ENCODE measurements at places on chromosomes 1 and 21. TPM values are rescaled to one million over a fixed set of nuclear protein-coding genes. Genes with fewer than 3 reads are reported as not detected.

The KIAA1614 gene
- polyA plus RNA-seq = not detected

The LHX8 gene
- not detected for polyA plus RNA-seq

The TSPAN2 gene
- polyA plus RNA-seq = 0.09 TPM

The IFI6 gene
- polyA plus RNA-seq = 11.7 TPM

The RUNX3 gene
- polyA plus RNA-seq = 101 TPM

The CHIA gene
- polyA plus RNA-seq = not detected

The MYOM3 gene
- not detected for polyA plus RNA-seq

The RNU1-3 gene
- not detected for polyA plus RNA-seq

DNA sequence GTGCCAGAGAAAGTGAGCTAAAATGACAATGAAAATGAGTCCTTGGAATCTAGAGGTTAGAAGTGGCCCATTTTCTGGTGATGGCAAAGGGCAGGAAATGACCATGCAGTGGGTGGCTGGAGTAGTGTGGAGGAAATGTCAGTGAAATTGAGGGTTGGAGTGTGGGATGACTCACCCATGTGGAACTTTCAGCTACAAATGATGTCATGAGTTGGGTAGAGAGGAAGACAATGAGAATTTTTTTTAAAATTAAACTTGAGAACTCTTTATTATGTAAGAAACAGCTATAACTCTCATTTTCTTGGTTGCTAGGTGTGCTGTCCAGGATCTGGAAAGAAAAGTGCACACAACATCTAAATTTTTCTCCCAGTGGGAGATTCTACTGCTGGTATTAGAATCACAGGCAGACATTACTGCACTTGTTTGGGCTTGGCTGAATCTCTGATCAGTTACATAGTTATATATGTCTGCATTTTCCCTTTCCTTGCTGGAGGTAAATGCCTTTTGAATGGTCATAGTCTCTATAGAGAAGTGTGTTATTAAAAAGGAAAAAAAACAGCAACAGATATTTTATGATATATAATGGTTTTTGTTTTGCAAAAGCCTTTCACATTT is 56.8 kb upstream of the GNG12 start:
- H3K36me3 ChIP-seq = no peaks in the 10 kb centered on the region
- no peak for DNase-seq
- no peaks in the 10 kb centered on the region for H3K4me1 ChIP-seq
- no peak overlapping the region for H3K27ac ChIP-seq
- H3K4me3 ChIP-seq = no peak overlapping the region
- no peaks in the 10 kb centered on the region for H3K27me3 ChIP-seq

DNA sequence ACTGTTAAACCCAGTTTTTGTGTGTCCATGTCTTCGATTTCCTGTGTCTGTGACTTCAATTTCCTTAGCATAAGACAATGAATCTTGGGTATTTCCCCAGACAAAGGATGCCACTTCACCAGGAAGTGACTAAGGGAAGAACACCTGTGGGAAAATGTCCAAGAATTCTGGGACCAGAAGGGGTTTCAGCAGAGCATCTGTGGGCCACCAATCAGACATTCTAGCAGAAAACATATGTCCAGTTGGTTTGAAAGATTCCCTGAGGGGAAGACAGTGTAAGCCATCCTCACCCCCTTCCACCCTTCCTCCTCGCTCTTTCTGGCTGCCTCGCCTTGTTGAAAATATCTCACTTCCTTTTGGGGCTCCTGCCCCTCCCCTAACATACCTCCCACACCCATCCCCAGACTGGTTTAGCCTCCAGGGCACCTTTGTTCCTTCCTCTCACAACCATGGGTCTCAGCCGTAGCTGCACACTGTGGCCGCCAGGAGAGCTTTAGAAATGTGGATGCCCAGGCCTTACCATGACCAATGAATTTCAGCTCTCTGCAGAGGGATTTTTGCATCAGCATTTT is 25.5 kb upstream of the IFNAR1 start:
- H3K27me3 ChIP-seq = no peaks in the 10 kb centered on the region
- H3K36me3 ChIP-seq = peaks cover 9% of the 10 kb centered on the region
- H3K4me1 ChIP-seq = peaks cover 62% of the 10 kb centered on the region
- no peak overlapping the region for H3K4me3 ChIP-seq

DNA sequence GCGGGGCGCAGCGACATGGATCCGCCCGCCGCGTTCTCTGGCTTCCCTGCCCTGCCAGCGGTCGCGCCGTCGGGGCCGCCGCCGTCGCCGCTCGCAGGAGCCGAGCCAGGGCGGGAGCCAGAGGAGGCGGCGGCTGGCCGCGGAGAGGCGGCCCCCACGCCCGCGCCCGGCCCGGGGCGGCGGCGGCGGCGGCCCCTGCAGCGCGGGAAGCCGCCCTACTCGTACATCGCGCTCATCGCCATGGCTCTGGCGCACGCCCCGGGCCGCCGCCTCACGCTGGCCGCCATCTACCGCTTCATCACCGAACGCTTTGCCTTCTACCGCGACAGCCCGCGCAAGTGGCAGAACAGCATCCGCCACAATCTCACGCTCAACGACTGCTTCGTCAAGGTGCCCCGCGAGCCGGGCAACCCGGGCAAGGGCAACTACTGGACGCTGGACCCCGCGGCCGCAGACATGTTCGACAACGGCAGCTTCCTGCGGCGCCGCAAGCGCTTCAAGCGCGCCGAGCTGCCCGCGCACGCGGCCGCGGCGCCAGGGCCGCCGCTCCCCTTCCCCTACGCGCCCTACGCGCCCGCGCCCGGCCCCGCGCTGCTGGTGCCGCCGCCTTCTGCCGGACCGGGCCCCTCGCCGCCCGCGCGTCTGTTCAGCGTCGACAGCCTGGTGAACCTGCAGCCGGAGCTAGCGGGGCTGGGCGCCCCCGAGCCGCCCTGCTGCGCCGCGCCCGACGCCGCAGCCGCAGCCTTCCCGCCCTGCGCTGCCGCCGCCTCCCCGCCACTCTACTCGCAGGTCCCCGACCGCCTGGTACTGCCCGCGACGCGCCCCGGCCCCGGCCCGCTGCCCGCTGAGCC is 459 bp downstream of the FOXE3 start:
- no peak overlapping the region for H3K4me3 ChIP-seq
- no peaks in the 10 kb centered on the region for H3K36me3 ChIP-seq
- peaks cover 3% of the 10 kb centered on the region for H3K27me3 ChIP-seq
- no peak overlapping the region for H3K27ac ChIP-seq

GRCh38 chr1:201652181-201652580 is 113.3 kb downstream of the NAV1 start:
- no peaks in the 10 kb centered on the region for H3K36me3 ChIP-seq
- peaks cover 5% of the 10 kb centered on the region for H3K4me1 ChIP-seq
- H3K27me3 ChIP-seq = peaks cover 15% of the 10 kb centered on the region
- H3K27ac ChIP-seq = no peak overlapping the region

- no peaks in the 10 kb centered on the region for H3K36me3 ChIP-seq
- no peak overlapping the region for H3K27ac ChIP-seq
- H3K4me1 ChIP-seq = no peaks in the 10 kb centered on the region
- no peak for DNase-seq
- H3K27me3 ChIP-seq = no peaks in the 10 kb centered on the region
Measured at GRCh38 chr1:23126200-23126599, 42.5 kb downstream of the LUZP1 start.

- no peaks in the 10 kb centered on the region for H3K36me3 ChIP-seq
- no peaks in the 10 kb centered on the region for H3K27me3 ChIP-seq
- no peak for DNase-seq
- H3K27ac ChIP-seq = no peak overlapping the region
Measured at GRCh38 chr1:87795615-87796337, 467.1 kb downstream of the LMO4 start.

DNA sequence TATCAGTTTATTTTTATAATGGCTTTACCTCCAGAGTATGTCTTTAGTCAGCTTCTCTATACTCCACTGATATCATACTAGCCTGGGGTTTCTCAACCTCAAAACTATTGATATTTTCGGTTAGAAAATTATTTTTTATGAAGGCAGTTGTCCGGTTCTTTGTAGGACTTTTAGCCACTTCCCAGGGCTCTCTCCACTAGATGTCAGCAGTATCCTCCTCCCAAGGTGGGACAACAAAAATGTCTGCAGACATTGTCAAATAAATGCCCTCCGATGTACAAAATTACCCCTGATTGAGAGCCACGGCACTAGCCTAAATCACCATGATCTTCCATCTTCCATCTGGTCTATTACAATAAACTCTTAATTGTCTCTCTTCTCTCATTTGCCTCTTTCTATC is 4.1 kb upstream of the GRIK1 start:
- no peaks in the 10 kb centered on the region for H3K4me1 ChIP-seq
- no peak for DNase-seq
- peaks cover 11% of the 10 kb centered on the region for H3K27me3 ChIP-seq
- H3K4me3 ChIP-seq = no peak overlapping the region
- no peak overlapping the region for H3K27ac ChIP-seq

DNA sequence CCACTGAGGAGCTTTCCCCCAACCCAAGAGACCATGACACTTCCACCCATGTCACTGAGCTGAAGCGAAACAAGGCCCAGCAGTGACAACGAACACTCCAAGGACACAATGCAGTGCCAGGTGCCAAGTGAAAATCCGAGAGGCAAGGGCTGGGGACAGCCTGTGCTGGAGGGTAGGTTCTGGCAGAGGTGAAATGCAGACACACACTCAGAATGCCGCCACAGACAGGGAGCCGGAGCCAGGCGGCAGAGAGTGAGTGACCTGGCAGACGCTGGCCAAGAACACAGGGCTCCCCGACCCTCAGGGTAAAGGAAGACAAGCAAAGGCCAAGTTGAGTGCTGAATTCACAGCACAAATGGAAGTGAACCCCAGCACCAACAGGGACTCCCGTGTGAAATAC is 78.9 kb downstream of the CD46 start:
- H3K36me3 ChIP-seq = peaks cover 1% of the 10 kb centered on the region
- no peak for DNase-seq
- H3K27me3 ChIP-seq = no peaks in the 10 kb centered on the region
- H3K4me3 ChIP-seq = no peak overlapping the region
- no peak overlapping the region for H3K27ac ChIP-seq
- peaks cover 62% of the 10 kb centered on the region for H3K4me1 ChIP-seq

DNA sequence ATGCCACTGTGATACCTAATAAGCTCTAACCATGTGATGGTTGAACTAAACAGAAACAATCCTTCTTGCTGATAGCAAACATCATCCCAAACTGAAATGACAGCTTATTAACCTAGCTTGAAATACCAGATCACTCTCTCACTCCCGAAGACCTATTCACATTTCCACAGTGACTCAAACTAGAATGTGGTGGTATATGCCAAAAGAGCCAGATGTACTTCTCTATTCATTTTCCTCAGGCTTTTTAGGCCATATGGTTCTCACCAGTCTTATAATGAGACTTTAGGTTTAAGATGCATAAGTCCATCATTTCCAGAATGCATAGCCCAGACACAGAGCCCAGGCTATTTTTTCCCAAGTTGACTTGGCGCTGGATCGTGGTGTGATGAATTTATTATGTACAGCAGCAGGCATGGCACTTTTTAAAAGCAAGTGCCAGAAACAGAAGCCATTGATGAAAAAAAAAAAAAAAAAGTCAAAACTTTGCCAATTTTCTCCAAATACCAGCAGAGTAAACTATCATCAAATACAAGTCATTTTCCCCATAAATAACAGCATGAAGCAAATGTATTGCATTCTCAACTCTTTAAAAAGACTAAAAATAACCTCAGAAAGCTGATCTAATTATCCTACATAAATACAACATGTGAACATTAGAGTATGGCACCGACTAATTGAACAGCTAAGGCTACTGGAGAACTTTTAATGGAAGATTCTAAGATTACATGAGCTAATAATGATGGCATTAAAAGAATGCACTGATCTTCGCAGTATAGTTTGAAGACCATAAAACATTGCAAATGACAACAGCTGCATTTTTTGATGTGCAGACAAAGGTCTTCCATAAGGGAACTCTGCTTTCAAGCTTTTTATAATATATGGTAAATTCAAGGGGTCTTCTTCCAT is 365.4 kb downstream of the LRRIQ3 start:
- DNase-seq = no peak
- H3K4me1 ChIP-seq = no peaks in the 10 kb centered on the region
- H3K27ac ChIP-seq = no peak overlapping the region
- H3K27me3 ChIP-seq = no peaks in the 10 kb centered on the region

GRCh38 chr21:33080776-33081175 is 10.8 kb downstream of the OLIG1 start:
- no peak for DNase-seq
- H3K27ac ChIP-seq = no peak overlapping the region
- H3K4me3 ChIP-seq = no peak overlapping the region
- H3K4me1 ChIP-seq = peaks cover 4% of the 10 kb centered on the region
- peaks cover 12% of the 10 kb centered on the region for H3K27me3 ChIP-seq
- H3K36me3 ChIP-seq = no peaks in the 10 kb centered on the region

DNA sequence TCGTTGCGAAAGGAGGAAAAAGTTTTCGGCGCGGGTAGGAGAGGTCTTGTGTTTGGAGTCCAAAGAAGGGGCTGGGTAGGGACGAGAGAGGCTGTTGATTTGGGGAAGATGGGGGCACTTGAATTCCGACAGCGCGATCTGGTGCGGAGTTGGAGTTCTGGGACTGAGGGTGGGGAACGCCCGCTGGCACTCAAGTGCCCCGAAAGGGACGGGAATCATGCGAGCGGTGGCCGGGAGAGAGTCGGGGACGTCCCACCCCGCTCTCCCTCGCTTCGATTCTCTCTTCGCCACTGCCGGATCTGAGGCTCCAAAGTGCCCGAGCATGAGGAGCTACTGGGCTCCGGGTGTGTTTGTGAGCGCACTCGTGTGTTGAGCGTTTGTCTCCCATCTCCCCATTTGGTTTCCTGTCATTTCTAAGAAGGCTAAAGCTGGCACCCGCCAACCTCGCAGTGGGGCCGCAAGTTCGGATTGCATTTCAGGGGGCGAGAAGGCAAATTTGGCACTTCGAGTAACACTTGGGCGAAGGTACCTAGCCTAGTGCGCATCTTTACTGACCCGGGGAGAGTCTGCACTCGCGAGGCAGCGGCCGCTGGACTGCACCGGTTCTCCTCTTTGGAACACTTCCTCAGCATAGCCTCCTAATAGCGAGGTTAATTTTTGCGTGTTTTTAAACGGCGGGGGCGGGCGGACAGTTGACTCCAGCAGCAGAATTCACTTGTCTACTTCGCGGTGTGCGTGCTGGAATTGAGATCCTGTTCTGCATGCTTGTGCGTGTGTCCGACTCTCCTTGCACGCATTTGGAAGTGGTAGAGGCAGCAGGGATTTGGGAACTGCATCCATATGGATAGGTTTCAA is 1.2 kb downstream of the CHRM3 start:
- H3K36me3 ChIP-seq = no peaks in the 10 kb centered on the region
- no peaks in the 10 kb centered on the region for H3K4me1 ChIP-seq
- DNase-seq = no peak
- no peak overlapping the region for H3K4me3 ChIP-seq

GRCh38 chr21:45470773-45471524 is 66.0 kb downstream of the COL18A1 start:
- H3K27me3 ChIP-seq = no peaks in the 10 kb centered on the region
- H3K4me3 ChIP-seq = no peak overlapping the region
- DNase-seq = no peak
- H3K4me1 ChIP-seq = no peaks in the 10 kb centered on the region
- no peaks in the 10 kb centered on the region for H3K36me3 ChIP-seq

GRCh38 chr1:199297887-199298286 is 659.0 kb downstream of the PTPRC start:
- no peaks in the 10 kb centered on the region for H3K4me1 ChIP-seq
- H3K36me3 ChIP-seq = no peaks in the 10 kb centered on the region
- no peak overlapping the region for H3K27ac ChIP-seq

GRCh38 chr21:46023555-46023954 is 42.0 kb downstream of the COL6A1 start:
- no peak overlapping the region for H3K27ac ChIP-seq
- peaks cover 4% of the 10 kb centered on the region for H3K27me3 ChIP-seq
- H3K4me3 ChIP-seq = no peak overlapping the region
- no peaks in the 10 kb centered on the region for H3K4me1 ChIP-seq
- no peak for DNase-seq

GRCh38 chr21:34360488-34361241 is 3.1 kb upstream of the KCNE2 start:
- no peak overlapping the region for H3K4me3 ChIP-seq
- H3K27me3 ChIP-seq = no peaks in the 10 kb centered on the region
- no peak overlapping the region for H3K27ac ChIP-seq
- no peak for DNase-seq
- peaks cover 4% of the 10 kb centered on the region for H3K4me1 ChIP-seq
- H3K36me3 ChIP-seq = no peaks in the 10 kb centered on the region

Measured in B cell (primary cell).